ENCODE measurements at places on chromosomes 7 and 10.
A peak's percentile ranks its signal among the peaks of the same experiment; 100 is the strongest.

- no peak for DNase-seq
Measured at GRCh38 chr10:72682638-72683037, 9.3 kb upstream of the MCU start.

GRCh38 chr10:127979566-127979965, 72.7 kb downstream of the PTPRE start:
- no peak for DNase-seq

GRCh38 chr7:107972075-107972482, 30.9 kb downstream of the LAMB1 start:
- no peak for DNase-seq

DNA sequence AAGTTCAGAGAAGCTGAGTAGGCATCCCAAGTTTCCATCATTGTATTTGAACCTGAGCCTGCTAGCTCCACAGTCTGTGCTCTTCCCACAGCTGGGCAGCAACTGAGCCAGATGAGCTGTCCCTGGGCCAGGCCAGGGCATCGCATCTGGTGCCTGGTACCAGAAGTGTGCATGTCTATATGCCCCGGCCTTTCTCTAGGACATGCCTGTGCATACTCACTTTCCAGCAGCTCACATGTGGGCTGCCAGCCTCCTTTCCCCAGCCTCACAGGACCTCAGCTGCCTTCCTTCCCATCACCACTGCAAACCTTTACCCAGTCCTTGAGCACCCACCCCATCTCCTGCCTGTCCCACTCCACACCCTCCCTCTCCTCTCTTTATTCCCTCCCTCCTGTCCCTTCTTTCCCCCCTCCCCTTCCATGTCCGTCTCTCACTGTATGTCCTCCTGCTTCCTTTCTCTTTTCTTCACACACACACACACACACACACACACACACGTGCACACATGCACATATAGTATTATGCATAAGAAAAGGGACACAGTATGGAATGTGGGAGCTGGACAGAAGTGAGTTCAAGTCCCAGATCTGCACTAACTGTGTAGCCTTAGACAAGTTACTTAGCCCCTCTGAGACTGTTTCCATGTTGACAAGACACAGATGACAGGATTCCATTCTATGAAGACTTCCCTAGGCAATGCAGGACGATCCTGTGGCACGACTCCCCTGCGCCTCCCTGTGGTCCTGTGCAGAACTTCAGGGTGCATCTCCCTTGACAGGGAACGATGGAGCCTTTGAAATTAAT, 10.9 kb downstream of the CDHR1 start:
- peak; percentile 27 for DNase-seq

GRCh38 chr7:5348134-5349004, 65.6 kb downstream of the SLC29A4 start:
- DNase-seq: no peak
